ENCODE measurements at places on chromosomes 5 and 9.

DNA sequence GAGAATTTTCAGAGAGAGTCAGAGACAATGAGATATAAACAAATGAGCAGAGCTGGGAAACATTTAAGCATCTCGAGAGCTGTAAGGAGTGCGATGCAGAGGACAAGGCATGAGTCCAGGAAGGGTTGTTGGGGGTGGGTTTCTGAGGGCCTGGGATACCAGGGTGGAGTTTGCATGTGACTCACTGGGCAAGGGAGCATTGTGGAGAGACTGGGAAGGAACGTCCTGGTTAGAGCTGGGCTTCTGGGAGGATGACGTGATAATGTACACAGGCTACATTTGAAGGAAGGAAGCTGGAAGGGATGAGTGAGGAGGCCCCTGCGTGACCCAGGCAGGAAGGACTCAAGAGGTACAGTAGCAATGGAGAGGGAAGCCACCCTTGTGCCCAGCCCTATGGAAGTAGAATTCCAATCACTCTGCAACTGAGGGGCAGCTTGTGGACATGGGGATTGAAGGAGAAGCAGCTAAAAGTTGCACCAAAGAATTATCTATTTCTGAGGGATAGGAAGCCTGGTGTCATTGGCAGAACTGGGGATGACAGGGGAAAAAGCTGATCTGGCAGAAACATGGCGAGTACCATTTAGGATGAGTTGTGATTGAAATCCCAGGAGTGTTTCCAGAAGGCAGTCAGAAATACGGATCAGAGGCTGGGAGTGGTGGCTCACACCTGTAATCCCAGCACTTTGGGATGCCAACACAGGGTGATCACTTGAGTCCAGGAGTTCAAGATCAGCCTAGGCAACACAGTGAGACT, 59.3 kb upstream of the AFAP1L1 start:
- no peaks in the 10 kb centered on the region for H3K27me3 ChIP-seq
- no peaks in the 10 kb centered on the region for H3K36me3 ChIP-seq
- DNase-seq = no peak
- H3K4me3 ChIP-seq = no peak overlapping the region

- DNase-seq = no peak
- no peak overlapping the region for H3K4me3 ChIP-seq
- H3K4me1 ChIP-seq = no peaks in the 10 kb centered on the region
- no peak overlapping the region for H3K27ac ChIP-seq
- no peaks in the 10 kb centered on the region for H3K27me3 ChIP-seq
These were observed 434.5 kb upstream of the TUSC1 start for GRCh38 chr9:26112724-26113123.

DNA sequence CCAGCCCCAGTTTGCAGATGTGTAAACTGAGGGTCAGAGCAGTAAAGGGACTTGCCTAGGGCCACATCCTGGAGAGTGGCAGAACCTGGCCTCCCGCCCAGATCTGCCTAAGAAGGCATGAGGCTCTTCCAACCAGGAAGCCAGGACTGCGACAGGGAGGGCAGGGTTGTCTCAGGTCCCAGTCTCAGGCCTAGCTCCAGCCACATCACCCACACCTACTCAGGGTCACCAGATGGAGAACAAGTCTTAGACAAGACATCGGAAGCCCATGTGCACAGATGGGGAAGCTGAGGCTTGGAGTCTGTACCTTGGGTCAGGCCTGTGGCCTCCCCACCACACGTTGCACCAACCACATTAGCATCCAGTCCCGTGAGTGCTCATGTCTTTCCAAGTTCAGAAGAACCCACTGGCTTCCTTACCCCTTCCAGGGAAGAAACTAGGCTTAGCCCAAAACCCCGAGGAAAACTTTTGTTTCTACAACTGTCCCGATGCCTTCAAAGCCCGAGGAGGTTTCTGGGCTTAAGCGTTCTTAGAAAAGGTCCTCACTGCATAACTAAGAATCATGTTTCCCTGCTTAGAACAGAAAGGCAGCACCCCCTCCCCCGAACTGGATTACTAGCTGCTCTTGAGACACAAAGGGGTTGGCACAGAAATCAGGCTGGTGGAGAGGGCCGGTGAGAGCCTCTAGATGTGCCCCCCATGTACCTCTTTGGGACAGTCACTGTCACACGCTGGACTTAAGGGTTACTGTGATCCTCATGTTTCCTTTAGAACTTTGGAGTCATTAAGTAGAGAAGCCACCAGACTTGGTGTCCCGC, 2.2 kb downstream of the FAM78A start:
- no peaks in the 10 kb centered on the region for H3K27me3 ChIP-seq
- H3K4me1 ChIP-seq = no peaks in the 10 kb centered on the region
- no peak overlapping the region for H3K4me3 ChIP-seq
- H3K27ac ChIP-seq = no peak overlapping the region
- DNase-seq = no peak

DNA sequence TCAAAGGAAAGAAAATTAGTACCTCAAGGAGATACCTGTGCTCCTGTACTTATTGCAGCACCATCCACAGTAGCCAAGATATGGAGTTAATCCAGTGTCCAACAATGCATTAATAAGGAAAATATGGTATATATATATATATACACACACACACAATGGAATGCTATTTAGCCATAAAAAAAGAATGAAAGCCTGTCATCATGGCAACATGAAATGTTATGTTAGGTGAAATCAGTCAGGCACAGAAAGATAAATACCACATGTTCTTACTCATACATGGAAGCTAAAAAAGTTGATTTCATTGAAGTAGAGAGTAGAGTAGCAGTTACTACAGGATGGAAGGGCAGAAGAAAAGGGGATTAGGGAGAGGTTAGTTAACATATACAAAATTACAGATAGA, 601.5 kb downstream of the ANXA1 start:
- H3K27ac ChIP-seq = no peak overlapping the region
- H3K4me3 ChIP-seq = no peak overlapping the region
- no peak for DNase-seq
- H3K4me1 ChIP-seq = no peaks in the 10 kb centered on the region
- no peaks in the 10 kb centered on the region for H3K36me3 ChIP-seq

DNA sequence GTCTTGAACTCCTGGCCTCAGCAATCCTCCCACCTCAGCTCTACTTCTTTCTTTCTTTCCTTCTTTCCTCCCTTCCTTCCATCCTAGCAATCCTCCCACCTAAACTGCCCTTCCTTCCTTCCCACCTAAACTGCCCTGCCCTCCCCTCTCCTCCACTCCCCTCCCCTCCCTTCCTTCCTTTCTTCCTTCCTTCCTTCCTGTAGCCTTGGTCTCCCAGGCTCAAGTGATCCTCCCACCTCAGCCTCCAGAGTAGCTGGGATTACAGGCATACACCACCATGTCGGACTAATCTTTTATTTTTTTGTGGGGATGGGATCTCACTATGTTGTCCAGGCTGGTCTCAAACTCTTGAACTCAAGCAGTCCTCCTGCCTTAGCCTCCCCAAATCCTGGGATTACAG, 65.8 kb downstream of the NFIB start:
- H3K4me3 ChIP-seq = no peak overlapping the region
- no peak for DNase-seq

GRCh38 chr5:14723701-14724132, 59.2 kb downstream of the OTULIN start:
- no peaks in the 10 kb centered on the region for H3K4me1 ChIP-seq
- H3K36me3 ChIP-seq = no peaks in the 10 kb centered on the region
- no peaks in the 10 kb centered on the region for H3K27me3 ChIP-seq
- no peak overlapping the region for H3K27ac ChIP-seq

- no peak overlapping the region for H3K4me3 ChIP-seq
- DNase-seq = no peak
- H3K27me3 ChIP-seq = no peaks in the 10 kb centered on the region
- H3K27ac ChIP-seq = no peak overlapping the region
- no peaks in the 10 kb centered on the region for H3K36me3 ChIP-seq
These were observed 18.3 kb downstream of the RICTOR start for GRCh38 chr5:39055768-39056398.

GRCh38 chr9:129235931-129236331, 57.9 kb upstream of the IER5L start:
- no peaks in the 10 kb centered on the region for H3K4me1 ChIP-seq
- H3K36me3 ChIP-seq = no peaks in the 10 kb centered on the region
- H3K27ac ChIP-seq = no peak overlapping the region

- no peak overlapping the region for H3K4me3 ChIP-seq
- H3K27me3 ChIP-seq = no peaks in the 10 kb centered on the region
- peaks cover 2% of the 10 kb centered on the region for H3K4me1 ChIP-seq
- H3K36me3 ChIP-seq = peaks cover 6% of the 10 kb centered on the region
- no peak overlapping the region for H3K27ac ChIP-seq
These were observed 10.7 kb downstream of the OGN start for GRCh38 chr9:92393686-92394085.

DNA sequence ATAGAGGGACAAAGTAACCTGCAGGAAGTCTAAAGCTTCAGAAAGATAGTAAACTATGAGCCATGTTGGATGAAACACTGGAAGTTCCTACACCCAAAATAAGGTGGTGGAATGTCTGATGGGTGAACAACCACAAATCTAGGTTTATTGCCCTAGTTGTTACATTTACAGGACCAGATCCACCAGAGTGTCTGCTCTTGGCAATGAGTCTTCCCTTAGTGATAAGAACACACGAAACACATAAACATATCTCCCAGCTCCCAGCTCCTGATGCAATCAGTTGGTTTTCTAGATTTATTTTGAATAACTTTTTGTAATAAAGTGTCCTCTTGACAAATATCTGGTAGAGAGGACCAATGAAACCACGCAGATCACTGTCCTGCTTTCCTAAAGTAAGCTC, 329.7 kb upstream of the WWC1 start:
- no peaks in the 10 kb centered on the region for H3K27me3 ChIP-seq
- no peak overlapping the region for H3K4me3 ChIP-seq
- H3K4me1 ChIP-seq = no peaks in the 10 kb centered on the region
- no peak overlapping the region for H3K27ac ChIP-seq

DNA sequence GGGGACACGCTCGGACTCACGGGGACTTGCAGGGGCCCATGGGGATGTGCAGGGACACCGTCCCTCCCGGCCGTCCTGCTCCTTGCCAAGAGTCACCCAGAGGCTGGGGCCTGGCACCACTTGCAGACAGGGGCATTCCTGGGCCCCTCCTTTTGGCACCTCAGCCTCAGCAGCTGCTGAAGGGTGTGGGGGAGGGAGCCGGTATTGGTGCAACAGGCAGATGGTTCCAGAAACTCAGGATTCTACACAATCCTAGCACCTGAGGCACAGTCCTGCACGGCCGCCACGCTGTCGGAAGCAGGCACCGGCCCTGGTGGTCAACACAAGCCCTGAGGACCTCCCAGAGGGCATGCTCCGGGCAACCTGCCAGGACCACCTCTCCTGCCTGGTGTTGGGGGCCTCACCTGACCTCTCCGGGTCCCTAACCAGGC, 19.3 kb upstream of the SLC12A7 start:
- no peak overlapping the region for H3K27ac ChIP-seq

- H3K36me3 ChIP-seq = no peaks in the 10 kb centered on the region
- H3K4me1 ChIP-seq = no peaks in the 10 kb centered on the region
- no peak for DNase-seq
- H3K4me3 ChIP-seq = no peak overlapping the region
- no peaks in the 10 kb centered on the region for H3K27me3 ChIP-seq
- H3K27ac ChIP-seq = no peak overlapping the region
These were observed 1693.6 kb downstream of the EFNA5 start for GRCh38 chr5:105977163-105977562.

DNA sequence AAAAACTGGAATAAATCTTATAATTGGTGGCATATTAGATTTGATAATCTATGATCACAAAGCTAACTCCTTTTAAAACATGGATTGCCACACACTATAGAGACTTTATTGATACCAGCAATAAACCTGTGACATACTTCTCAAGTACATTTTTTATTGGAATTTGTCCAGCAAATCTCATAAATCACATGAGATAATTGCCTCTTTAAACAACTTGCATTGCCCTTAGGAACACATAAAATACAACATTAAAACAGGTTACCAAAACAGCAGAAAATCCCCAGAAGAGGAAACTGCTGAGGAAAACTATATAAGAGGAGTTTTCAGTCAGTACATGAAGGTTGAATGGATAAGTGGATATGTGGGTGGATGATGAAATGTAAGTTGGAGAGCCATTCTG, 124.6 kb downstream of the SNCAIP start:
- no peak for DNase-seq
- H3K27ac ChIP-seq = no peak overlapping the region
- no peak overlapping the region for H3K4me3 ChIP-seq
- no peaks in the 10 kb centered on the region for H3K27me3 ChIP-seq

GRCh38 chr5:114367029-114367428, 5.2 kb downstream of the KCNN2 start:
- H3K4me3 ChIP-seq = no peak overlapping the region
- no peak overlapping the region for H3K27ac ChIP-seq
- no peaks in the 10 kb centered on the region for H3K27me3 ChIP-seq
- no peaks in the 10 kb centered on the region for H3K36me3 ChIP-seq
- DNase-seq = no peak
- no peaks in the 10 kb centered on the region for H3K4me1 ChIP-seq

DNA sequence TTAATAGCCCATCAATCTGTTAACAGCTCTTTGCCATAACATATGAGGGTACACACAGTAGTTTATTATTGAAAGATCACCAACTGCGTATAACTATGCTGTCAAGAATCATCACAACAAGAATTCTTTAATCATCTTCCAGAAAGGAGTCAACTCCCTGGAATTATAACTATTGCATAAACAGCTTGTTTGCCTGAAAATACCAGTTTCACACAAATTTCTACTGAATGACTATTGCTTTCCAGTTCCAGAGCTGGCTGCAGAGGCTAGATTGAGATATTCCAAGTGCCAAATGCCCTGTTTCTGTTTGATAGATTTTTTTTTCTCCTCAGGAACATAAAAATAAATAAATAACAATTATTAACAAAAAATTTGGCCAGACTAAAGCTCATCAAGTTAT, 444.7 kb downstream of the TLE1 start:
- H3K36me3 ChIP-seq = no peaks in the 10 kb centered on the region
- no peak overlapping the region for H3K27ac ChIP-seq
- H3K27me3 ChIP-seq = no peaks in the 10 kb centered on the region
- DNase-seq = no peak
- H3K4me3 ChIP-seq = no peak overlapping the region
- H3K4me1 ChIP-seq = no peaks in the 10 kb centered on the region

- no peaks in the 10 kb centered on the region for H3K4me1 ChIP-seq
- no peak overlapping the region for H3K27ac ChIP-seq
- no peak for DNase-seq
These were observed 299.3 kb upstream of the POU5F2 start for GRCh38 chr5:94040591-94041148.

DNA sequence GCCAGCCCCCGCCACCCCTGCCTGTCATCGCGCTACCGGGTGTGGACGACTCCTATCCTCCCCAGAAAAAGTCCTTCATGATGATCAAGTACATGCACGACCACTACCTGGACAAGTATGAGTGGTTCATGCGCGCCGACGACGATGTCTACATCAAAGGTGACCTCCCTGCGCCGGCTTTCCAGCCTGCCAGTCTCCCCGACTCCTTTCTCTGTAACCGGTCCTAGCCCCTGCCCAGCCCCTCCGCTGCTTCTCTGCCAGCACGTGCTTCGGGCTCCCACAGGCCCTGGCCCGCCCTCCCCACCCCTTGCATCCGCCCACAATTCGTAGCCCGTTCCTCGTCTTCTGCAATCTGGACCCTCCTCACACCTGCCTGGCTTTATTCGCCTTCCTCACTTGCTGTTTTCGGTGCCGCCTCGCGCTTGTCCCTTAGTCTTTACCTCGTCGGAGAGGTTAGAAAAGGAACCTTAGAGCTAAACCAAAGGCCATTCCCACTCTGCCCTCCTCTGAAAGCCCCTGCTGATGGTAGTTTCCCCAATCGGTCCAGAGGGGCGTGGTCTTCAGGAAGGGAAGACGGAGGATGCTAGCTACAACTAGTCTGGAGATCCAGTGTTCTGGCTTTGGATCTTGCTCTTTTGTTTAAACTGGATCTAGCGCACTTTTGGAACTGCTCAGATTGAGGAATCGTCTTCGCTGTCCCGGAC, 1.4 kb downstream of the CHSY3 start:
- DNase-seq = peak; percentile 51
- no peak overlapping the region for H3K27ac ChIP-seq
- H3K4me3 ChIP-seq = peak overlapping the region; percentile 84
- no peaks in the 10 kb centered on the region for H3K27me3 ChIP-seq
- no peaks in the 10 kb centered on the region for H3K36me3 ChIP-seq

All from aorta (tissue), 5 donors.